ENCODE measurements at places on chromosomes 11 and 22.

DNA sequence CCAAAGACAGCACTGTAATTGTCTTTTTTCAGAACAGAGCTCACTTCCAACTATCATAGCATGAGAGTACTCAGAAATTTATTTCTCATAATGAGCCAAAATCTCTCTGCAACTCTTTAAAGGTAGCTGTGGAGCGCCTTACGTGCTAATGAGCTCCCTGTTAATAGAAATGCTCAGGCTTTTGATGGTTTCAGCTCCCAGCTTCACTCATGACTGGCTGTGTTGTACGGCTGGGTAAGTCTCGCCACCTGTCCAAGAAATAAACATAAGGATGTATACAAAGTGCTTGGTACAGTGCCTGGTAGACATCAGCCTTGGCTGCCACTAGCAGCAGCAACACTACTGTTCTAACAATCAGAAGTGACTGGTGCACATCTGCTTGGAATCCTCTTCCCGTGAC is 109.4 kb downstream of the LDLRAD3 start:
- no peak for DNase-seq

DNA sequence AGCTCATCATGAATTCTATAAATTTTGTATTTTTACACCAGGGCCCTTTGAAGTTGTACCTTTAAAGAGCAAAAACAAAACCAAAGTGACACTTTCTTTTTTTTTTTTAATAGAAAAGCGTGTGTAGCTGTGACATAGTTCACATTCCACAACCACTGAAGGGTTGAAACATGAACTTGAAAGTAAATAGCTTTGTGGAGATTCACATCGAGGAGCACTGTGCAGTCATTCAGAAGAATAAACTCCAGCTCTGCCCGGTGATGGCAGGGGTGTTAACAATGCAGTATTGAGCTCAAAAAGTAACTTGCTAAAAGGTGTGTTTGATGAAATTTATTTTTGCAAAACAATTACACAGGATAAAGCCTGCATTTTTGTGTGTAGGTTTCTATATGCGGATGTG is 1166.2 kb downstream of the TBC1D22A start:
- no peak for DNase-seq

- no peak for DNase-seq
These were observed 16.0 kb upstream of the TMA7B start for GRCh38 chr22:39943953-39944872.

DNA sequence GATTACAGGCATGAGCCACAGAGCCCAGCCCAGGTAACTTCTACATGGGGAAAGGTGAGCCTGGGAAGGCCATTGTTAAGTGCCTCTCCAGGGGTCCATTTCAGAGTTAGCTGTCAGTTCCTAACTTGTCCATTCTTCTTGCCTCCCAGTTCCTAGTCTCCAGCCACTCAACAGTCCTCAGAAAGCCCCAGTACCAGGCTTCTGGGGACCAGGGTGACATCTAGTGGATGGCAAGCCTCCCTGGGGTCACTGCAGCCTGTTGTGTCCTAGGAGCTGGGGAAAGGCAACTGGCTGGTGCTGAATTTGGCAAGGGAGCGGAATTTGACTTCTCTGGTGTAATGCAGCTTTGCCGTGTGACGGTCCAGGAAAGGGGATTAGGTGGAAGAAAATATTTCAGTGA is 2.1 kb downstream of the LGALS12 start:
- DNase-seq: no peak

DNA sequence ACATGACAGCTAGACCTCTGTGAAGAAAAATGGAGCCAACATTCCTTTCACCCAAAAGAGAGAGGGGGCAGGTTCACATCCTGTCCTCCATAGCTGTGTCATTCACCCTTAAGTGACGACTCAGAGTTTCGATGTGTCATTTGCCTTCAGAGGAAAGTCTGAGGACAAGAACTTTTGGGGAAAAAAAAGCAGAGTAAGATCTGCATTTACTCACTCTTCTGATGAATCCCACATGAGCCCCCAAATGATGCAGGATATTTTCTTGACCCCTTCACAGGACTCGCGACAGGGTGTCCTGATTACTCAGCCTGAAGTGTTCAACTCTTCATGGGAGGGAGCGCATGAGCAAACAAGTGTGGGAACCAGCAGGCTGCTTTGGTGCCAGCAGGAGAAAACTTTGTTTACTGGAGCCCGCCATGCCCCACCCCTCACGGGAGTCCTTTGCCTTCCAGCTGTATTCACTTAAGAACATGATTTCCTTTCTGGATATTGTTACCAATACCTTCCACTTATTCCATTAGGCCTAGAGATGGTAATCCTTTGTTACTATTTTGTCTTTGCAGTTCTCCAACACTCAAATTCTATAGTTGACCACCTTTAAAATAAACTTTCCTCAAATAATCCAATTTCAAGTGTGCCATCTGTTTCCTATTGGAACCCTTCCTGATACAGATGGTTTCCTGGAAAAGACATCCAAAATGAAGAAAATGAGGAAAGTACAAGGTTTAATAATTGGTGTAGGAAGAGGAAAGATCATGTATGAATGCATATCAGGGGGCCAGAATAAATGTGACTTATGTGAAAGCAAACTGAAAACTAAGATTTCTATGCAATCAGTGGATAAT is 729.8 kb downstream of the FAM181B start:
- DNase-seq: no peak

DNA sequence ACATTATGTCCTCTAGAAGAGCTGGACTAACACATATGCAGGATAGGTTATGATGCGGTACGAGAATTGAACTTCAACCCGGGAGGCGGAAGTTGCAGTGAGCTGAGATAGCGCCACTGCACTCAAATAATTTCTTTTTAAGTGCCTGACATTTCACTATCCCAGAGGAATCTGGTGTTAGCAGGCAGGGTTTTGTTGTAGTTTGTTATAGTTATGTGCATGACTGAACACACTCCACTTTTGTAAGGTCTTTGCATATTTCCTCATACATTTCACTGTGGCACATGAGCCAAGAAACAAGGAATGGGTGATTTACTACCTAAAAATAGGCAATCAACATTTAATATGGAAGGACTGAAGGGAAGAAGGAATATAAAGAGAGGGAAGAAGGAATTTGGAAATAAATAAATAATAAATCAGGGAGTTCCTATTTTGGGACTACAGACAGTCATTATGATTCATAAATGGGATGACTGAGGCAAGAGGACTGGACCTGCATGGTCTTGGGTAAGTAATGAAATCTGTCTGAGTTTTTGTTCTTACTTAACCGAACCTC is 8.7 kb upstream of the HIPK3 start:
- no peak for DNase-seq

GRCh38 chr22:38823076-38823475 is 20.8 kb downstream of the NPTXR start:
- no peak for DNase-seq

DNA sequence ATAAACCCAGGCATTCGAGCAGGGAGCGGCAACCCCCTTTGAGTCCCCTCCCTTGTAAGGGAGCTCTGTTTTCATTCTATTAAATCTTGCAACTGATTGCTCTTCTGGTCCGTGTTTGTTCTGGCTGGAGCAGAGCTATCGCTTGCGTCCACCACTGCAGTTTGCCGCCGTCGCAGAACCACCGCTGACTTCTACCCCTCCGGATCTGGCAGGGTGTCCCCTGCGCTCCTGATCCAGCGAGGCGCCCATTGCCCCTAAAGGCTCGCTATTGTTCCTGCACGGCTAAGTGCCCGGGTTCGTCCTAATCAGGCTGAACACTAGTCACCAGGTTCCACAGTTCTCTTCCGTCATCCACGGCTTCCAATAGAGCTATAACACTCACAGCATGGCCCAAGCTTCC is 10.4 kb upstream of the MS4A7 start:
- no peak for DNase-seq

- no peak for DNase-seq
These were observed 35.5 kb upstream of the LRRC55 start for GRCh38 chr11:57146301-57146700.

GRCh38 chr11:113234888-113235287 is 79.5 kb upstream of the TTC12 start:
- DNase-seq: no peak

- no peak for DNase-seq
These were observed 1.4 kb downstream of the PLXNB2 start for GRCh38 chr22:50305923-50306566.

DNA sequence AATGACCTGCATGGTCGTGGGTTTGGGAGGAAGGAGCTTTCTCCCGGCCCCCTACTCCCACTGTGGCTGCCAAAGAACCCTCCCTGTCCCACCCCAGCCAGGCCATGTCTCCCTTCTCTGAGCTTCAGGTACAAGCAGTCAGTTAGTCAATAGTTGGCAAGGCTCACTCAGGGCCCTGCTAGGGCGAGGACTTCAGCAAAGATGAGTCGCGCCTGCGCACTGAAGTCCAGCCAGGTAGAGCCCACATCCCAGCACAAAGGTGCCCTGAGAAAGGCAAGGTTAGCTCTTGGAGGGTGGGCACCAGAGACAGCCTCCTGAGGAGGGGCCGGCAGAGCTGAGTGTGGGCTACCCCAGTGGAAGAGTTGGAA is 11.1 kb downstream of the C11orf86 start:
- no peak for DNase-seq

- DNase-seq: no peak
These were observed 1.0 kb upstream of the PLAAT2 start for GRCh38 chr11:63564056-63564774.

GRCh38 chr11:117183724-117184349 is 5.3 kb downstream of the SIDT2 start:
- DNase-seq: no peak

GRCh38 chr11:65440831-65441499 is 18.4 kb downstream of the NEAT1 start:
- DNase-seq: no peak

GRCh38 chr22:22069450-22070370 is 87.1 kb upstream of the TOP3B start:
- DNase-seq: no peak

DNA sequence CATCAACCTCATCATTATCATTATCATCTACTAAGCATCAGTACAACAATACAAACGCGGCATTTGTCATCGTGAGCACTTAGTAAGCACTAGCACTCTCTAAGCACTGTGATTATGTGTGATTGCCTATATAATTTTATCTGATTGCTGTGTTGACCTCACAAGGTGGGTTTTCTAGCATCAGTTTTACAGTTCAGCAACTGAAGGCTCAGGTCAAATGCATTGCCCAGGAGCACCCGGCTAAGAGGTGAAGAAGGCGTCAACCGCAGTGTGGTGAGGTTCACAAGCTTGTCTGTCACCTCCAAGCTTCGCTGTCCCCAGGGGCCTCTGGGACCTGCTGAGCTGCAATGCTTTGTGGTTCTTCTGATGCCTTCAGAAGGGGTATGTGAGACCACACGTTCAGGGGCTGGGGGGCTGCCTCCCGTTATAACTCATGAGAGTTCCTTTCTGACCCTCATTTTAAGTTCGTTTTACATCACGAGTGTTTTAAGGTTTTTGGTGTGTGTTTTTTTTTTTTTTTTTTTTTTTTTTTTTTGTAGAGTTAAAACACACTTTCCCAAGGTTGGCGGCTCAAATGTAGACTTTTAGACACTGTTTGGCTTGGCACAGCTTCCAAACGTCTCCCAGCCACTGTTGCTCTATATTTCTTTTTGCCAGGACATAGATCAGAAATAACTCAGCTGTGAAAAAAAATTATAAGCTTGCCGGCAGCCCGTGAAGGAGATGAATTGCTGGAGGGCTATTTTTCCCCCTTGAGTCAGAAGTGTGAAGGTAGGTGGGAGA is 33.8 kb upstream of the SCUBE1 start:
- no peak for DNase-seq

- no peak for DNase-seq
These were observed 563 bp upstream of the ENDOD1 start for GRCh38 chr11:95088946-95089619.

- no peak for DNase-seq
These were observed 19.2 kb downstream of the TP53I11 start for GRCh38 chr11:44931466-44931865.

DNA sequence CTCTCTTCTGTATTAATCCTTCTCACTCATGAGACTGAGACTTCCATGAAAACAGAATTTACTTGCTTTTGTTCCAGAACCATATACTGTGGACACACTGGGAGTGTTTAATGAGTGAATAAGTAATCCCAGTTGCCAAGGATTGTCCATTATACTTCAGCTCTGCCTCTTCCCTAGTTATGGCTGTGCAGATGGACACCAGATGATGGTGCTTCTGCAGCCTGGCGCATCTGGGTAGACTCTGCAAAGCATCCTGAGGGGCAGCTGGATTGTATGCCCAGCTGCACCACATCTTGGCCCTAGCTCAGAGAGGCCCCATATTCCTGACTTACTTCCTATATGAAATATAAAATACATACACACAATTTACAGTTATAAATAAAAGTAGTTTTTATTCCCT is 43.5 kb downstream of the DBX1 start:
- DNase-seq: no peak

GRCh38 chr11:9626496-9627394 is 37.1 kb upstream of the SWAP70 start:
- no peak for DNase-seq

DNA sequence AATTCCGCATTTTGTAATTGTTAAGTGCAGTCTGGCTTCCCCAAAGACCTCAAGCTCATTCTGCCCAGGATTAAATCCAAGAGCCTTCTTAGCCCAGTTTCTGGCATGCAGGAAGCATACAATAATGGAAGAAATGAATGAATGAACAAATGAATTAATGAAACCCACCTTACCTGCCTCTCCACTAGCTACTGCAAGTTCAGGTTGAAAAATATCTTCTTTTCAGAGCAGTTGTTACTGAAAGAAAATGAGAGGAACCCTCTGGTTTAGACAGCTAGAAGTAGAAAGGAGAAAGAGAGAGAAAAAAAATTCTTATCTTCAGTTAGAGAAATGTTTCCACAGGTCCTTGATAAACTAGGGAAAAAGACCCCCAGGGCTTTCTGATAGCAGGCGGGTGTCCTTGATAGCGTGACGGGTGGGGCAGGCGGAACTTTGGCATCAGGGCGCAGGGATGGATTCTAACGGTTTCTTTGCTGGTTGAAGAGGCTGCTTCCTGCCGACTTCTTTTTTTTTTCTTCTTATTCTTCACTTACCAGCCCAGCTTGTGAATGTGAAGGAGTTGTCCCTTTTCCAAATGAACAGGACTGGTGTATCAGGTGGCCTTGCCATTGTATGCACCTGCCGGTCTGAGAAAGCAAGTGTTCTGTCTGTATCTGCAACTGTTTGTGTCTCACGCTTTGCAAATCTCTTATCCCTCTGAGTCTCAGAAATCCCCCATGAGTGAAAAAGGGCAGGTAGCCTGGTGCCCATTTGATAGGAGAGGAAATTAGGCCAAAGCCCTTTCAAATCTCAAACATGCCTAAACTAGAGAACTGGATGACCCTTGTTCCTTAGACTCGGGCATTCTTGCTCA is 10.0 kb downstream of the LMO2 start:
- no peak for DNase-seq

DNA sequence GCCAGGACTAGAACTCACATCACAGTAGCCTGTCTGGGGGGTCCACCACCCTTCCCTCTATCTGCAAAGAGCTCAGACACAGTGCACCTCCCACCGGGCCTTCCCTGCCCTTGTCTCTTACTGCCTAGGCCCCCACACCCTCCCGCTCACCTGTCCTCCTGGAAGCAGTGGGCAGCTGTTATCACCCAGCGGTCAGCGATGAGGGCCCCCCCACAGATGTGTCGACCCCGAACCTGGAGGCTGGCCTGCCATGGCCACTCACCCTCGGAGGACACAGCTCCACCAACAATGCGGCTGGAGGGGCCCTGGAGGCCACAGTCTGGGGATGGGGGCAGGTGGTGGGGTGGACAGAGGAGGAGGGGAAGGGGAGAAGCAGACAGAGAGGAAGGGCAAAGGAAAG is 18.8 kb downstream of the KCTD17 start:
- no peak for DNase-seq

Measured in stimulated activated CD4-positive, alpha-beta T cell treated with anti-CD3 and anti-CD28 coated beads, Interleukin-15, amount 100 ng/mL, for 1 hour (primary cell).